ENCODE measurements at places on chromosomes 7 and 10.

DNA sequence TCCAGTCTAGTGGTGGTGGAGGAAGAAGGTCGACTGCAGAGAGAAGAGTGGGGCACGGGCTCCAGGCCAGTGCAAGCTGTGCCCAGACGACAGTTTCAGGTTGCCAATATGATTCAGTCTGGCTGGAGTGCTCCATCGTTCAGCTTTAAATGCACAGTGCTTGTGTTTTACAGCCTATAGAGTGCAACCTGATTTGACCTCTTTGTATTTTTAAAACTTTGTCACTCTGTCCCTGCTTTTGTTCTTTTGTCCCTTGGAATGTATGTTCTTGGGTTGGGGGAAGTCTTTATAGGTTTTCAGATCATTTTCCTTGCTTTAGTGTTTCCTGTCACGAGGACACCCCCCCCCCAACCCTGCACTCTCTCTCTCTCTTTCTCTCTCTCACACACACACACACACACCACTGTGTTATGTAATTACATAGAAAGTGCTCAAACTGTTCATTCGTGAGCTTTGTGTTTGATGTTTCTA is 198.0 kb downstream of the CAMK1D start:
- DNase-seq, result no peak

GRCh38 chr10:19572056-19572455 is 244.2 kb upstream of the PLXDC2 start:
- DNase-seq, result no peak

- no peak for DNase-seq
Measured at GRCh38 chr7:121341933-121342332, 13.1 kb downstream of the WNT16 start.

DNA sequence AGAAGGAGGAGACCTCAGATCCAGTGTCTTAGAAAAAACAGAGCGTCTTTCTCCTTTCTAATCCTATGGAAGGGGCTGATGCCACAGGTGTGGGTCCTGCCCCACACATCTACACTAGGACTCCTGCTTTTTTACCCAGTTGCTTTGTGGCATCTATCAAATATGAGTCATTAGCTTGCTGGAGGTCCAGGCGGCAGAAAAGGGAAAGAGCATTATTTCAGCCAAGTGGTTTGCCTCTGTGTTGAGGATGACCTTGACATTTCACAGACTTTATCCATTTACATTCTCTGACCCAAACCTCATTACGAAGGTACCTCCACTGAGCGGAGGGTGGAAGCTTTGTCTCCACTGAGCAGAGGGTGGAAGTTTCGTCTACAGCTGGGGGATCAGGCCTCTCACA is 308.4 kb upstream of the KLF6 start:
- no peak for DNase-seq

DNA sequence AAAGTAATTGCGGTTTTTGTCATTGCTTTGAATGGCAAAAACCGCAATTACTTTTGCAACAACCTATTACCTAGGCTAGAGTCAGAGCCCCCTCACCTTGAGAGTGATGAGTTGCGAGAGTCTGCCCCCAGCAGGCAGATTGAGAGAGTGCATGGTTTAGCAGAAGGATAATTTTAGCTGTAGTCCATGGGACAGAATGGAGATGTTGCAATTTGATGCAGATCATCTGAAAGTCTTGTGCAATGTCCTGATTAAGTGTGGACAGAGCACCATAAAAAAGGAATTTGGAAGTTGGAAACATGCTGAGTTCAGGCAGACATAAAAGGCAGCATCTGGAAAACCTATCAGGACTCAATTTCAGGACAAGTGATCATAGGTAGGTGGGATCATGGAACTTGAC is 48.7 kb downstream of the GPR141 start:
- peak; percentile 35 for DNase-seq

GRCh38 chr7:5077740-5078139 is 32.1 kb downstream of the RBAK start:
- no peak for DNase-seq
